ENCODE measurements at places on chromosomes 12 and 14. TPM values are rescaled to one million over a fixed set of nuclear protein-coding genes. Genes with fewer than 3 reads are reported as not detected.

GNB3 gene
- 45.7 TPM for total RNA-seq

CHGA gene
- 663 TPM for total RNA-seq

RTRAF gene
- total RNA-seq, result 178 TPM

CD163 gene
- total RNA-seq, result 20.6 TPM

ADCY6 gene
- total RNA-seq, result 17.4 TPM

CDH24 gene
- 164 TPM for total RNA-seq

SETD1B gene
- 35.0 TPM for total RNA-seq

PAH gene
- total RNA-seq, result not detected

CEP170B gene
- total RNA-seq, result 80.4 TPM

NTN4 gene
- total RNA-seq, result 0.59 TPM

PTGDR gene
- total RNA-seq, result not detected

BEGAIN gene
- total RNA-seq, result 7.0 TPM

TEX52 gene
- total RNA-seq, result not detected

DICER1 gene
- total RNA-seq, result 113 TPM

TIMM9 gene
- 41.6 TPM for total RNA-seq

KCNC2 gene
- total RNA-seq, result 11.6 TPM

MMP19 gene
- not detected for total RNA-seq

ETFBKMT gene
- 2.2 TPM for total RNA-seq

ASB2 gene
- 16.6 TPM for total RNA-seq

FLRT2 gene
- 69.6 TPM for total RNA-seq

PLBD1 gene
- total RNA-seq, result 0.32 TPM

CLMN gene
- total RNA-seq, result 17.6 TPM

GPX2 gene
- total RNA-seq, result 1.3 TPM

OASL gene
- not detected for total RNA-seq

BICD1 gene
- 561 TPM for total RNA-seq

CAND1 gene
- 195 TPM for total RNA-seq

SLC11A2 gene
- total RNA-seq, result 41.1 TPM

SLC7A8 gene
- total RNA-seq, result 7.9 TPM

PLXNC1 gene
- 4.9 TPM for total RNA-seq

GARIN6 gene
- total RNA-seq, result not detected

AICDA gene
- total RNA-seq, result not detected

RPGRIP1 gene
- not detected for total RNA-seq

SOX5 gene
- total RNA-seq, result 118 TPM

LIN7A gene
- total RNA-seq, result 41.9 TPM

CCDC196 gene
- not detected for total RNA-seq

Measured in glutamatergic neuron (in vitro differentiated cells).